ENCODE measurements at places on chromosomes 16 and 17. TPM values are rescaled to one million over a fixed set of nuclear protein-coding genes. Genes with fewer than 3 reads are reported as not detected.

The OTOP3 gene
- total RNA-seq, result not detected

The SEZ6L2 gene
- 9.3 TPM for total RNA-seq

The DLX4 gene
- 0.49 TPM for total RNA-seq

The SERPINF2 gene
- 0.19 TPM for total RNA-seq

The YPEL2 gene
- total RNA-seq, result 2.7 TPM

The HEXIM1 gene
- 29.5 TPM for total RNA-seq

The SULT1A4 gene
- 4.3 TPM for total RNA-seq

GRCh38 chr17:39756380-39757079 is 18.8 kb downstream of the GRB7 start:
- H3K27me3 ChIP-seq, result peaks cover 66% of the 10 kb centered on the region
- no peaks in the 10 kb centered on the region for H3K36me3 ChIP-seq
- H3K27ac ChIP-seq, result no peak overlapping the region
- H3K4me3 ChIP-seq, result peak overlapping the region; percentile 54
- H3K4me1 ChIP-seq, result no peaks in the 10 kb centered on the region

GRCh38 chr16:1424028-1424427 is 3.5 kb upstream of the UQCC4 start:
- H3K27me3 ChIP-seq, result no peaks in the 10 kb centered on the region
- no peak overlapping the region for H3K27ac ChIP-seq
- H3K4me3 ChIP-seq, result peak overlapping the region; percentile 56
- peaks cover 9% of the 10 kb centered on the region for H3K4me1 ChIP-seq
- H3K36me3 ChIP-seq, result peaks cover 4% of the 10 kb centered on the region

- no peak overlapping the region for H3K4me3 ChIP-seq
- H3K27ac ChIP-seq, result no peak overlapping the region
- peaks cover 16% of the 10 kb centered on the region for H3K4me1 ChIP-seq
- H3K27me3 ChIP-seq, result peaks cover 19% of the 10 kb centered on the region
- H3K36me3 ChIP-seq, result no peaks in the 10 kb centered on the region
Measured at GRCh38 chr17:1217089-1217385, 37.3 kb upstream of the ABR start.

DNA sequence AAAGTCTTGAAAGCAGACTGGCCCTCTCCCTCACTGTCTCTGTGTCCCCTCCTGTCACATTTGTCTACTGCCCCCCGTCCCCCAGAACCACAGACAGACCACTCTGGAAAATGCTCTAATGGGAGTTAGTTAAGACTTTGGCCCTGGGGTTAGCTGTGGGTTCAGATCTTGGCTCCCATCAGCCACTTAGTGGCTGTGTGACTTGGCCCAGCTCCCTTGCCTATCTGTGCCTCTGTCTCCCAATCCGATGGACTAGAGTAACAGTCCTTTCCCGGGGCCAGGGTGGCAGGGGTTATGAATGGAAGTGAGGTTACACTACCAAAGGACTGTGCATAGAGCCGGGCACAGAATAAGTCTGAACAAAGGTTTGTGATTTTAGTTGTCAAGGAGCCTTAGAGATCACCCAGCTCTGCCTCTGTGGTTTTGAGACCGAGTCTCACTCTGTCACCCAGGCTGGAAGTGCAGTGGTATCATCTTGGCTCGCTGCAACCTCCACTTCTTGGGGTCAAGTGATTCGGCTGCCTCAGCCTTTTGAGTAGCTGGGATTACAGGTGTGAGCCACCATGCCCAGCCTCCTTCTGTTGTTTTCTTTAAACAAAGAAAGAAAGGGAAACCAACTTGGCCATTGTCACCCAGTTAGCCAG is 23.7 kb downstream of the PPL start:
- DNase-seq, result no peak
- peaks cover 3% of the 10 kb centered on the region for H3K27me3 ChIP-seq
- no peaks in the 10 kb centered on the region for H3K4me1 ChIP-seq
- H3K36me3 ChIP-seq, result no peaks in the 10 kb centered on the region

DNA sequence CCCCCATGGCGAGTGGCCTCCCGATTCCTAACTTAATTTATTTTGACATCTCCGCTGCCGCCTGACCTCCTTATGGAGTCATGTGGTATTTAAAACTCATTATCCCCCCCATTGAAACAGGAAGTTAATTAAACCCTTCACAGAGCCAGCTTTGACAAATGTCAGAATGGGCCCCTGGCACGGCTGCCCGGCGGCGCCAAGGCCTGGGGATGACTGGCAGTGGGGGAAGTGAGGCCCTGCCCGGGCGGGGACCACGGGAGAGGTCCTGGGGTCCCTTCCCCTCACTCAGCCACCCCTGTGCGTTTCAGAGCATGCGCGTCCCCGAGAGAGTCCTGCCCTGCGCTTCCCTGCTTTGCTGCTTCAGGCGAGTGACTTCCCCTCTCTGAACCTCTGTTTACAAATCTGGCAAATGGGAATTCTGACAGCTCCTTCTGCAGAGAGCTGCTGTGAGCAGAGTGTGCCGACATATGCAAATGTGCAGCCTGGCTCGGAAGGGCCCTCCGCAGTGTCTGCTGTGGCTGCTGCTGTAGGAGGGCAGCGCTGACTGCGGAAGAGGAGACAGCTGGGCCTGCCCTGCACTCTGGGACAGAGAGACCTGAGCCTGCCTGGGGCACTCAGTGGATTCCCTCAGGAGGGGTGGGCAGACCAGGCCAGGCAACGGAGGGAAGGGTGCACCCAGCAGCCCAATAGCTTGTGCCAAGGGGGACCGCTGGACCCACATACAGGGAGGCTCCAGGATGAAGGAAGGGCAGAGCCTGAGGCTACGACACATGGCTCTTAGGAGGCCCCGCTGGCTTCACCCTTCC is 4.4 kb upstream of the ZFPM1 start:
- no peaks in the 10 kb centered on the region for H3K4me1 ChIP-seq
- peaks cover 12% of the 10 kb centered on the region for H3K27me3 ChIP-seq
- no peaks in the 10 kb centered on the region for H3K36me3 ChIP-seq

GRCh38 chr17:81987161-81987770 is 9.8 kb downstream of the ASPSCR1 start:
- H3K27me3 ChIP-seq, result no peaks in the 10 kb centered on the region
- H3K27ac ChIP-seq, result no peak overlapping the region
- H3K36me3 ChIP-seq, result peaks cover 13% of the 10 kb centered on the region
- no peak for DNase-seq
- H3K4me1 ChIP-seq, result peaks cover 17% of the 10 kb centered on the region
- H3K4me3 ChIP-seq, result no peak overlapping the region

GRCh38 chr17:8153957-8154607 is 1.9 kb upstream of the PER1 start:
- H3K27ac ChIP-seq, result peak overlapping the region; percentile 99
- H3K4me3 ChIP-seq, result peak overlapping the region; percentile 96
- H3K27me3 ChIP-seq, result peaks cover 2% of the 10 kb centered on the region
- peak; percentile 94 for DNase-seq

GRCh38 chr16:64017796-64018195 is 1104.1 kb downstream of the CDH11 start:
- no peak for DNase-seq
- peaks cover 1% of the 10 kb centered on the region for H3K36me3 ChIP-seq
- H3K27me3 ChIP-seq, result no peaks in the 10 kb centered on the region
- H3K4me1 ChIP-seq, result no peaks in the 10 kb centered on the region
- no peak overlapping the region for H3K4me3 ChIP-seq
- H3K27ac ChIP-seq, result no peak overlapping the region

- peak; percentile 25 for DNase-seq
- peaks cover 2% of the 10 kb centered on the region for H3K36me3 ChIP-seq
- no peaks in the 10 kb centered on the region for H3K27me3 ChIP-seq
- H3K4me3 ChIP-seq, result peak within 1 kb of the TSS; percentile 98
- H3K27ac ChIP-seq, result peak within 1 kb of the TSS; percentile 97
- H3K4me1 ChIP-seq, result peaks cover 23% of the 10 kb centered on the region
Measured at GRCh38 chr16:57735755-57736418, at the start of gene KATNB1. Gene KATNB1 (plus strand): TSS chr16:57735770. CDS start chr16:57737244, 1,474 bp downstream.

GRCh38 chr16:58456193-58456592 is 43.8 kb upstream of the NDRG4 start:
- H3K27ac ChIP-seq, result no peak overlapping the region
- peaks cover 24% of the 10 kb centered on the region for H3K4me1 ChIP-seq
- H3K27me3 ChIP-seq, result peaks cover 18% of the 10 kb centered on the region

- H3K27ac ChIP-seq, result no peak overlapping the region
- H3K4me3 ChIP-seq, result no peak overlapping the region
- no peak for DNase-seq
- no peaks in the 10 kb centered on the region for H3K27me3 ChIP-seq
- no peaks in the 10 kb centered on the region for H3K36me3 ChIP-seq
- H3K4me1 ChIP-seq, result peaks cover 27% of the 10 kb centered on the region
Measured at GRCh38 chr17:16417896-16418684, 2.7 kb downstream of the TRPV2 start.

- H3K4me1 ChIP-seq, result peaks cover 4% of the 10 kb centered on the region
- peaks cover 6% of the 10 kb centered on the region for H3K36me3 ChIP-seq
- H3K27ac ChIP-seq, result no peak overlapping the region
- DNase-seq, result no peak
Measured at GRCh38 chr16:50781043-50781442, 39.2 kb downstream of the CYLD start.

DNA sequence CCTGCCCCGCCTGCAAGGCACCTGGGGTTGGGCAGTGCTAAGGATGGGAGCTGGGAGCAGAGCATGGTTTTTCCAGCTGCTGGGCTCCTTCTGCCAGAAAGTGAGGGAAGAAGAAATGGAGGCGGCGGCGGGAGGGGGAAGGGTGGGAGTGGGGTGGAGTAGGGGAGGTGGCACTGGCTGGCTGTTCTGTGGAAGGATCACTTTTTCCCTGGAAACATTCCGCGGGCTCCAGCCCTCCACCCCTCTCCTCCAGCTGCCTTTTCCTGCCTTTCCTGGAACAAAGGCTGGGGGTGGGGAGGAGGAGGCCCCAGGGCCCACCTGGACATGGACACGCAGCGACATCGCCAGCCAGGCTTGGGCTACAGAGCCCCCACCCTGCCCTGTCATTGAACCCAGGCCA is 41.1 kb downstream of the CFAP20 start:
- no peak overlapping the region for H3K27ac ChIP-seq
- no peaks in the 10 kb centered on the region for H3K36me3 ChIP-seq
- DNase-seq, result no peak
- H3K4me3 ChIP-seq, result no peak overlapping the region
- H3K4me1 ChIP-seq, result peaks cover 23% of the 10 kb centered on the region
- no peaks in the 10 kb centered on the region for H3K27me3 ChIP-seq

DNA sequence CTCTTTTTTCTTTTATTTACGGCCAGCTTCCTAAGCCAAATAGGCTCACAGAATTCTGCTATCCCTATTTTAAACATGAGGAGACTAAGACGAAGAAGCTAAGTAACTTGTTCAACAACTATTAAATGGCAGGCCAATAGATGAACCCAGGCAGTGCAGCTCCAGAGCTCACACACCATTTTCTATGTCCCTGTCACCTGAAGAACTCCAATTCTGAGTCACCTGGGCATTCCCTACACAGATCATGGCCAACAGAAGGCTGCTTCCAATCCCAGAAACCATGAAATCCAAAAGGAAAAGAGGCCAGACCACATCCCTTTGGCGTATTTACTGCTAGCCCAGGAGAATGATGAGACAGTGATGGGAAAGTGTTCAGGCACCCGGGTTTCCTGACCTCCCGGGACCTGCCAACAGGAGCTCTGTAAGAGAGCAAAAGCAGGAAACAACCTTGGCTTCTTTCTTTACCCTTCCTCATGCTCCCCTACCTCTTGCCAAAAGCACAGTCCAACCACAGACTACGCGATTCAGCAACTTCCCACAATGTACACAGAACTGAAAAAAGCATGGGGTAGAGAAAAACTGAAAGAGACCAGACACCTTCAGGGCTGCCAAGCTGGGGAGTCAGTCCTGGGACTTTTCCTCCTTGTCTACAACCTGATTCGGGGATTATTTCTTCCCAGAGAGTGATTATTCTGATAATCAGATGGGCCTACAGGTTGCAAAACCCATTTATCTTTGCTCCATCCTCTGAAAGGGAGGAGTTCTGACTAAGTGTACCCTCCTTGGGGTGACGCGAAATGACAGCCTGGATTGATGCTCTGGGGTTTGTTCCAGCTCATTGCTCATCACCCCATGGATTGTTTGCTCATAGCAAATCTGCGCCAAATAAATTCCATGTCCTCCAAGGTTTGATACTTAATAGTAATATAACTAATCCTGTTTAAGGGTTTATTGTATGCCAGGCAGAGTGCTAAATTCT is 47.8 kb upstream of the HAS3 start:
- H3K27ac ChIP-seq, result no peak overlapping the region
- H3K4me3 ChIP-seq, result no peak overlapping the region
- no peak for DNase-seq
- H3K27me3 ChIP-seq, result no peaks in the 10 kb centered on the region
- no peaks in the 10 kb centered on the region for H3K4me1 ChIP-seq

- H3K36me3 ChIP-seq, result no peaks in the 10 kb centered on the region
- H3K4me1 ChIP-seq, result peaks cover 5% of the 10 kb centered on the region
- no peak for DNase-seq
- H3K27ac ChIP-seq, result peak overlapping the region; percentile 83
Measured at GRCh38 chr17:82440469-82440981, 10.0 kb downstream of the CYBC1 start.

GRCh38 chr16:58293449-58293848 is 1.4 kb downstream of the PRSS54 start:
- peaks cover 11% of the 10 kb centered on the region for H3K4me1 ChIP-seq
- H3K4me3 ChIP-seq, result no peak overlapping the region
- no peak for DNase-seq
- H3K36me3 ChIP-seq, result no peaks in the 10 kb centered on the region
- no peak overlapping the region for H3K27ac ChIP-seq

DNA sequence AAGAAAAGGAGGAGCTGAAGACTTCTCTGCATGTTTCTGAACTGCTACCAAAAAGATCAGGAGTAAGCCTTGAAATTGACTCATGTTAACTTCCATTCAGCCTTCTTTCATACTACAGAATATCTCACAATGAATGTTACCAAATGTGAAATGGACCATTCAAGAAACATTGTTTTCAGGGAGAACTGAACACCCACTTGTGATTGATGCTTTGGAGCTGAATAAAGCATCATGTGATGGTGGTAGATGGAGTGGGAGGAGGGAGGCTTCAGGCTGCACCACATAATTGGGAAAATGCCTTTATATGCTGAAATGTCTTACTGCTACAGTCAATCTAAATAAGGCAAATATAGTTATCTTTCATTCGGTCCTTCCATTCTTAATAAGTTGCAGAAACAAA is 127.8 kb downstream of the CDH8 start:
- H3K4me3 ChIP-seq, result no peak overlapping the region
- H3K4me1 ChIP-seq, result peaks cover 7% of the 10 kb centered on the region
- peaks cover 3% of the 10 kb centered on the region for H3K36me3 ChIP-seq
- H3K27me3 ChIP-seq, result no peaks in the 10 kb centered on the region
- no peak overlapping the region for H3K27ac ChIP-seq

DNA sequence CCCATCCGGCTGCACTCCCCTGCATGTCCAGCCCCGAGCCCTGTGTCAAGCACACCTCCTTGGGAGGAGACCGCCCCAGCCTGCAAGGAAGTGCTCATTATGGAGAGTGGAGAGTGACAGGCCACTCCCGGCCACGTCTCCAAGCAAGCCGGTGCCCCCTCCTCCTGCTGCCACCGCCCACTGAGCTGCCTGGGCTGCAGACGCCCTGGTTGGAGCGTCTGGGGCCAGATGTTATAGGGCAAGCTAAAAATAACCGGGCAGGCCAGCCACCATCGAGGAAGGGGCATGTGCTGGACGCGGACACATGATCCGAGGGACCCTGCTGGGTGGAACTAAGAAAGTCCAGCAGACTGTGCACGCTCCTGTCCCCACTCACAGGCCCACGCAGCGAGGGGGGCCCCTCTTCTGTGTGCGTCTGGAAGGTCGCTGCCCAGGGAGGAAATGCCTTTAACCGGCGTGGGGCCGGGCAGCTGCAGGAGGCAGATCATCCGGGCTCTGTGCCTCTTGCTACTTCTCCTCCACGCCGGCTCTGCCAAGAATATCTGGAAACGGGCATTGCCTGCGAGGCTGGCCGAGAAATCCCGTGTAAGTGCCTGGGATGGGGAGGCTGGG is at the start of gene WFDC1:
Gene WFDC1, plus strand, starts transcription at position 348 of the 612 bp plus-strand sequence. Its CDS starts 94 bp downstream, at position 442.
- H3K36me3 ChIP-seq, result no peaks in the 10 kb centered on the region
- H3K27ac ChIP-seq, result no peak within 1 kb of the TSS
- H3K27me3 ChIP-seq, result peaks cover 52% of the 10 kb centered on the region
- H3K4me3 ChIP-seq, result no peak within 1 kb of the TSS
- DNase-seq, result no peak
